Stimulated activated CD8-positive, alpha-beta memory T cell treated with anti-CD3 and anti-CD28 coated beads, Interleukin-4, amount 100 ng/mL, for 4 hours (primary cell): ENCODE measurements at places on chromosomes 5 and 9.

- DNase-seq, result no peak
These were observed 179.2 kb downstream of the FGF18 start for GRCh38 chr5:171598641-171599152.

GRCh38 chr9:33166231-33167083 lies 679 bp downstream of the B4GALT1 start:
- no peak for DNase-seq

- DNase-seq, result no peak
These were observed 136.0 kb upstream of the EFNA5 start for GRCh38 chr5:107806705-107807104.

GRCh38 chr9:75117564-75117963 lies 29.2 kb downstream of the OSTF1 start:
- no peak for DNase-seq

DNA sequence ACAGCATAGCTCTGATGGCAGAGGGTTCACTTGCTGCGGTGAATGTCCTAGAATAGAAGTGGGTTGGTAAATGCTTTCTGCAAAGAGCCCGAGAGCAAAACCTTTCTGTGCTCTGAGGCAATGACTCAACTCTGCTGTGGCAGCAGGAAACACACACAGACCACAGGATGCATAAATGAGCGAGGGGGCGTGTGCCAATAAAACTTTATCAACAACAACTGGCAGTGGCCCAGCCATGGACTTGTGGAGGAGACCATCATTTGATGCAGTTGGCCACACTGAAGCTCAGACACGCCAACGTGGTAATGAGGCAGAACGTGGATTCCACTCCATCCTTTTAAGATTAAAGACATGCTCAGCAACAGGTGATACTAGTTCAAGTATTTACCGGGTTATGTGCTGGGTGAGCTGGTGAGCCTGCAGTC lies 6.8 kb downstream of the MRPL36 start:
- peak; percentile 66 for DNase-seq

DNA sequence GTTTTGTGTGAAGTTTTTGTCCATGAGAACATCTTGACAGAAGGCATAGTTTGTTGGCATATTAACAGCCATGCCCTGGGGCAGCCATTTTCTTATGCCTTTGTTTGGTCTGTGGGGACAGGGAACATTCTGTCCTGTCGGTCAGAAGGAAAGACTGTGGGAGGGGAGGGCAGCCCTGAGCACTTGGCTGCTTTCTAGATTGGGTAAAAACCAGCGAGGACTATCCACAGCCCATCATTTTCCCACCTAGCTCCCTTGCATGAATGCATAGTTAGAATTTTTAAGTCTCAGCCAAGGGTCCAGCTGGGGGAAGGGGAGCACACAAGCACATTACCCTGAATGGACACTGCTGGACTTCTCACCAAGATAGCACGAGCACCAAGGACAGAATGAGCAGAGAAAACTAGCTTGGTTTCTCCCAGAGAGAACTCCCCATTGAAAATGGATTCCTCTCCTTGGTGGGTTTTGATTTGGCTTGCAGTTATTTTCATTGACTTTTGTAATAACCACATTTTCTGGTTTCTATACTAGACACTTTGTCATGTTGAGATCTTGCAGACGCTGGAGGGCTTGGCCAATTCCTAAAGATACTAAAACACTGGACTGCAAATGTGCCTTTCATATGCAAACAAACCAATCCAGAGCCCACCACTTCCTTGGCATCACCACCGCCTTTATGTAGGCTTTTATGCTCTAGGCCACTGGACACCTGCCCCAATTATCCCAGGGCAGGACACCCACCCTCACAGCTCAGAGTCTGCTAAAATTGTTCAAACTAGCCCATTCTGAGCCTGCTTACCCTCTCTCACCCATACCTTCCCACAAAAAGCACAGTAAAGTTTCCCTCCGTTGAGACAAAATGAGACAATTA lies 129.9 kb downstream of the BOD1 start:
- DNase-seq, result no peak

DNA sequence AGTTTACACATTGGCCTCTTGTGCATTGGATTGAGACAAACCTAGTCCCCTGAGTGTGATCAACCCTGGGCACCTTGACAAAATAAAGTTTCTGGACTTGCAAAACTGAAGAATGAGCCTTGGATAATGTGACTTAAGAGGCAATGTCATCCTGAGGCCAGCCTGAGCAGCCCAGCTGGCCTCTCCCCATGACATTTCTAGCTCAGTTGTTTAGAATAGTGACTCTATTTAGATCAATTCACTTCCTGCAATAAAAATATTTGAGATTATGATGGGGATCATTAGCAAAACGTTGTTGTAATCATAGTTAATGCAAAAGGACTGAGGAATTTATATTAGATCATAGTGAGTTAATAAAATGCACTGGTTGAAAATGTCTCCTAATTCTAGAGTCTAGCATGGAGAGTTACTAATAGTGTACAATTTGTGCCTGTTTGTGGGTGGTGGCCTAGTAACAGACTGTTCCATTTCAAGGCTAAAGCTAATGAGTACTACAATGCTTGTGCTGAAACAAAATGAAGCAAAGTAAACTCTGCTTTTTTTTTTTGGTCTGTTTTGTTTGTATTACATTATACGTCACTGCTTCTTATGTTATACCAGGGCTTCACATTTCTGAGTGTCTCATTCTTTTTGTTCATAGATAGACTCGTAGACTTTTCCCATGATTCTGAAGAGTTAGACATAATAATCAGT lies 10.9 kb upstream of the RHOBTB3 start:
- DNase-seq, result no peak

GRCh38 chr5:134099939-134100282 lies 14.6 kb upstream of the TCF7 start:
- DNase-seq, result no peak

- DNase-seq, result peak; percentile 18
These were observed 243.0 kb upstream of the PTGER4 start for GRCh38 chr5:40436535-40437237.

- no peak for DNase-seq
These were observed 206.5 kb downstream of the KCTD16 start for GRCh38 chr5:144377207-144377606.

DNA sequence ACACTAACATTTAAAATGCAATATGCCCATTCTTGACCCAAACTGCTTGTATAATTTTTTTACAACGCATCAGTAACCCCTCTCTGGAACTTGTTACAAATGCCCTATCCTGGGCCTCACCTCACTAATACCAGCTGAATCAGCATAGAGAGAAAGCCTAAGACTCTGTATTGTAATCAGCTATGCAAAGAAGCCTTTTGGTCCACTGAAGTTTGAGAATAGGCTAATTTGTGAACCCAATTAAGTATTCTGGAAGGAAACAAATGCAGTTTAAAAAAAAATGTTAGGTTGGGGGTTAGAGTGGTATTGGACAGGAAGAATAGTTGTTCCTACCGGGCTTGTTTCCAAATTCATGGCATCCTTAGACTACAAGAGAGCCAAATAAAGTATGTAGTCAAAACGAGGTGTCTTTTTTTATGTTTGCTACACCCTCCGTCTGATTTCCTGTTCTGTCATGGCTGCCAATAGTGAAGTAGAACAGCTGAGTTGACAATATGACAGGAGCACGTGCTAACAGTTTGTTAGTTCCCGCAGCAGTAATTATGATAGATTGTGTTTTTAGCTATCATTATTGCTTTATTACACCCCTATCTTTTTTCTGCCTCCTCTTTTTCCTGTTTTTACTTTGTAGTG lies 1048.7 kb upstream of the NUDT12 start:
- DNase-seq, result no peak

DNA sequence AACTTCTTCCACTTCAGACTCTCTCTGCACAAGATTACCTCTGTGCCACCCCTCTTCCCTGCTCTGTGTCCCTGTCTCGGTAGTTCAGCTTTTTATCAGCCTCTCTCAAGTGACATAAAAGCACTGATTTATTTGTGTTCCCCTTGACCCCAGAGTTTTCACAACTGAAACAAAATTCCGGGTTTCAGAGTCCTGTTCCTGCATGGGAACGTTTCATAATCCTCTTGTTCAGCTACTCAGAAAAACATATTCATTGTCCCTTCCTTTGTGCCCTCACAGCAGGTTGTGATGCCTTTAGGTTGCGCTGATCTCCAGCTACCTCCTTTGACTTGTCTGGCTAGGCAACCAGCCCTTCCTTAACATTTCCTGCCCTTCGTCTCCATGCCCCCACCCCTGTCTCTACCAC lies 13.7 kb upstream of the ITGA1 start:
- no peak for DNase-seq

DNA sequence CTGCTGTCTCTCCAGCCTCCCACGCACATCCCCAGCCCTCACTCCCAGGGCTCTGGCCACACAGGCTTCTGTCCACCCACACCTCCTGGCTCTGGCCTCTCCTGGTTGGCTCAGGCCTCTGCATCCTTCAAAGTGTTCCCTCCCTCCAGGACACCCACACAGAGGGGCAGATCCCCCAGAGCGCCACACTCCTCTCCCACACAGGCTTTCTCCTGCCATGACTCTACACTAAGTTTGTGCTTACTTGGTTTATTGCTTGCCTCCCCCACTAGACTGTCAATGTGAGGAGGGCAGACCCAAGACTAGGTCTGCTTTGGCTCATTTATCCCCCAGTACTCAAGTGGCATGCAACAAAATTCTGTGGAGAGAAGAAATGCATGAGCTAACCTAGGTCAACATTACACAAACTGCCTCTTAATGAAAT lies 67.0 kb upstream of the SPOCK1 start:
- DNase-seq, result no peak

DNA sequence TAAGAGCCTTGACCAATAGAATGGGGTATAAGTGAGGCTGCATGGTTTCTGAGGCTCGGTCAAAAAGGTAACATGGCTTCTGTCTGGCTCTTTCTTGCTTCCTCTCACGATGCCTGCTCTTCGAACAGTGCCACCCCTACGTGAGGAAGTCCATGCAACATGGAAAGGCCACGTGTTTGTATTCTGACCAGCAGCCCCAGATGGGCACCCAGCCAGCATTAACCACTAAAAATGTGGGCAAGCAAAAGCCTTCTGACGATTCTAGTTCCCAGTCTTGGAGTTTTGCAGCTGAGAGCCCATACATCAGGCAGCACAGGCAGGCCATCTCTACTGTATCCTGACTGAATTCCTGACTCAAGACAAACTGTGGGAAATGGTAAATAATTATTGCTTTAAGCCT lies 24.2 kb upstream of the NREP start:
- DNase-seq, result no peak

- no peak for DNase-seq
These were observed 46.8 kb downstream of the NIPSNAP3B start for GRCh38 chr9:104810421-104811339.

DNA sequence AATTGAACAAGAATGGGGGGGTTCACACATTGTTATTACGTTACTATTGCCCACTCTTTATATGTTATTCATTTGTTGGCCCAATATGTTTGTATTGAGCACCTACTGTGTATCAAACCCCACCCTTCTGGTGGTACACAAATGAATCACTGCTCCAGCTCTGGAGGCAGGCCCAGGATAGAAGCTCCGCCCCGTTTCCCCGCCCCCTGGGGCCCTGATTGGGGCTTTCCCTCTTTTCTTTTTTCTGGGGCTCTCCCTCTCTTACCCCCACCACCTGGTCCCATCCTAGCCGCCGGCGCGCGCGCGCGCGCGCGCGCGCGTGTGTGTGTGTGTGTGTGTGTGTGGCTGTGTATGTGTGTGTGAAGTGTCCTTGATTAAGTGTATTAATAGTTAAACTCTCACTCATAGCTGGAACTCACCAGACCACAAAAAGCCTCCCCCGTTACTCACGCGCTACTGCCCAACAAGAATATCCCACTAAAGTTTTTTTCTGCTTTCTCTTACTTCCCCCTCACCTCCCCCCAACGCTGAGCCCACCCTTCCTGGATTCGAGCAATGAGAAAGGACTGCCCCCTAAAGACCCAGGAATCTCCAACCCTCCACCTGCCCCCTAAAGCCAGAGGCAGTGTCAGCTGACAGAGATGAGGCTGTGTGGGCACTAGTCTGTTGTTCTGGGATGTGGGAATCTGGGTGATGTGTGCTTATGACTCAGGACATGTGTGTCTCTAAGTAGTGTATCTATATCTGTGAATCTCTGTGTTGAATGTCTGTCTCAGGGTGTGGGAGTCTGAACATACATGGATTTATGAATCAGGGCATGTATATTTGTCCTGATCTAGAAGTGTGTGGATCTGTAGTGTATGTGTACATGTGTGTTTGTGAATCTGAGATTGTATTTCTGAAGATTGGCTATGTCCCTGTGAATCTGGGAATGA lies 4.0 kb downstream of the CXXC5 start:
- peak; percentile 36 for DNase-seq

DNA sequence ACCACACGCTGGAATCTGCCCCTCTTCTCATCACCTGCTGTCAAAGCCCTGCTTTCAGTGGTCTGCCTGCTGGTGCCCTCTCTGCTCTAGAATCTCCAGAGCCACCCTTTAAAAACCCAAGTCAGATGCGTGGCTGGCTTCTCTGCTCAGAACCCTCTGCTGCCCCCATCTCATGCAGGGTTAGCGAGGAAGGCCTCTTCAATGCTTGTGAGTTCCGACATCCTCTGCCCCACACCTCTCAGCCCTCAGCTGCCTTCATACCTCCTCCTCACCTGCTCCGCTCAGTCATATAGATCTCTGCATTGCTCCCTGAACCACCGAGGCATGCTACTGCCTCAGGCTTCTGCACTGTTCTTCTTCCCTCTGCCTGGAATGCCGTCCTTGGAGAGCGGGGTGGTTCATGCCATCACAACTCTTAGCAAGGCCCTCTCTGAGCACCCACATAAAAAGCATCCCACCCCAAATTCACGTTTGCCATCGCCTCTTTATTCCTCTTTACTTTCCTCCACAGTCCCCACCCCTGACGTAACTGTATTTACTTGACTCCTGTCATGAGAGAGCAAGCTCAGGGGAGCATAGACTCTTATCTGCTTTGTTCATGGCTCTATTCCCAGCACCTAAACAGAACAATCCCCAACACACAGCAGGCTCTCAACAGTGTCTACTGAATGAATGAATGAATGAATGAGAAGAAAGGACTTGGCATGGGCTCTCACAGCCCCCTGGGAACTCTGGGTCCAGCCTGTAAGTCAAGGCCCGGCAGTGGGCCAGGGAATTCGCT lies 10.4 kb downstream of the SHB start:
- DNase-seq, result no peak

DNA sequence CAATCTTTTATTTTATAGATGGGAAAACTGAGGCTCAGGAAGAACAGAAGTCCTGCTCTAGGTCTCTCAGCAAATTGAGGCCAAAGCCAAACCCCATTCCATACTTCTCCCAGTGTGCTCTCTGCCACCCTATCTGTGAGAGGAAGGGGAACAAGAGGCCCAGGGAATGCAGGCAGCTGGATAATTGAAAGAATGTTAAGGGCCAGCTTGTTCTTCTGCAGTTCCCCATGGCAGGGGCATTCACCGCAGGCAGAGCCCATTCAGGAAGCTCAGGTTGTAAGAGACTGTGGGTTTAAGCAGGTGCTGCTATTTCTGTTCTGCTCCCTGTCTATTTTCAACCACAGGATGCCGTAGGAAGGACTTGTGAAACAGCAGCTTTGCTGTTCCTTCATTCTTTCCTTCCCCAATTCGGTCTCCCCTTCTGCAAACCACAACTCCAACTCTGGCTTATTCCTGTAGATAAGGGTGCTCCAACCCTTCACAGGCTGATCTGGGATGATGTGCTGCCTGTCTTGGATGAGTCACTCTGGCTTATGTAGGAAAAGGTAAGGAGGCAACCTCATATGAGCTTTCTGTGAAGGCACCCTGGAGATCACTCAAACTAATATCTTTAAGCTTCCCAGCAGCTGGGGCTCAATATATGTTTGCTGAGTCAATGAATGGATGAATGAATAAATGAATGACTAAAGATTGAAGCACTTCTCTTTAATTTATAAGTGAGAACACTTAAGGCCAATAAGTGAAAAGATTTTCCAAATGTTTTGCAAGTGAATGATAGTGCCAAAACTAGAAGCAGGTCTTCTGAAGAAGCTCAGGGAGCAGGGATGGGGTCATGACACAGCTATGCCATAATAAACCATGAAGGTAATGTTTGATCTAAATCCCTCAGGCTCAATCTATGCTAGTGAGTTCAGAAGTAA lies 377.6 kb downstream of the BRINP1 start:
- no peak for DNase-seq
